ENCODE measurements at places on chromosomes 16 and 17. TPM values are rescaled to one million over a fixed set of nuclear protein-coding genes. Genes with fewer than 3 reads are reported as not detected.

GRCh38 chr17:27853091-27853490 is 40.1 kb downstream of the LYRM9 start:
- no peak for DNase-seq

GRCh38 chr16:28531777-28532744 is 6.7 kb downstream of the NUPR1 start:
- DNase-seq, result no peak

- DNase-seq, result no peak
These were observed 764 bp upstream of the SMURF2 start for GRCh38 chr17:64662774-64663367.

The OTOA gene
- not detected for total RNA-seq

- no peak for DNase-seq
These were observed 9.7 kb downstream of the CFAP20 start for GRCh38 chr16:58119509-58119845.

GRCh38 chr17:48294020-48294805 is 135.8 kb downstream of the SKAP1 start:
- DNase-seq, result no peak

DNA sequence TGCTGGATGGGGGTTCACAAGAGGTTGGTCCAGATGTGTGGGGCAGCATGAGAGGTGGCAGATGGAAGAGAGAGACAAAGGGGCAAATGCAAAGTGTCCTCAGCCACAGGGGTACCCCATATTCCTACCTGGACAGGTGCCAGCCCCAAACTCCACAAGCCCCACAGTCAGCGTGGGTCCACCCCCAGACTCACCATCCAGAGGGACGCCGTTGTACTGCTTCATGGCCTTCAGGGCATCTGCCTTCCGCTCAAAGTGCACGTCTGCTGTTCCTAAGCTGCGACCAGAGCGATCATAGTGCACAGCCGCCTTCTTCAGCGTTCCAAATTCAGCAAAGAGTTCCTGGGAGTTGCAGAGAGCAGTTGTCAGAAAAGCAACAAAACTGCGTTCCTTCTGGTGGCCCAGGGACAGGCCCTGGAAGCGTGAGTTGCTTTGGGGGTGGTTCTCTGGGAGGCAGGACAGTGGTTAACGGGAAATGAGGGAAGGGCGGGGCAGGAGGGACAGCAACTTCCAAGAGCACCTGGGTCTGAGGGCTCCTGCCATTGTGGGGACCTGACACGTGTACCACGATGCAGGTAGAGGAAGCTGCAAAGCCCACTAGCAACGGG is 2.3 kb downstream of the ALYREF start:
- DNase-seq, result no peak

DNA sequence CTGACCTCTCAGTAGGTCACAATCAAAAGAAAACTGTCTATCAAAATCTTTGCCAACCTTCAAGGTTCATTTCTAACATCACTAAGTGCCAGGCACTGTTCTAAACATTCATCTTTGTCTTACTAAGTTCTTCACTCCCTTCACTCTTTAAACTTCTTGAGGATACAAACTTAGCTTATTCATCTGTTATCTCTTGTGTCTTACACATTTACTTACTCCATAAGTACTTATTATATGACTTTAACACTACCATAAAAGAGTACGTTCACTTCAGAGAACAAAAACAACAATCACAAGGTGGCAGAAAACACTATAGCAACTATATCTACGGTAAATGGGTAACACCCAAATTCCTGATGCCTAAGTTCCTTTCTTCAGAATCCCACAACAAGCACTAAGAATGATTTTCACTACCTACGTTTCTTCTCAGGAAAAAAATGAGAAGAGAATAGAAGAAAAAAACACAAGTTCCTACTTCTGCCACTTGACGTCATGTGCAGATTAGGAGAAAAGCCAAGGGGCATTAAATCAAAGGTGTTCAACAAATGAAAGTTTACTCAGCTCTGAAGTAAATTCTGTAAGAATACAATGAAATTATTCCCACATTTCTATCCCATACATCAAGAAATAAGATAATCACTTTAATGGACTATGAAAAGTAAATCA is 29.2 kb downstream of the KANSL1 start:
- DNase-seq, result no peak

DNA sequence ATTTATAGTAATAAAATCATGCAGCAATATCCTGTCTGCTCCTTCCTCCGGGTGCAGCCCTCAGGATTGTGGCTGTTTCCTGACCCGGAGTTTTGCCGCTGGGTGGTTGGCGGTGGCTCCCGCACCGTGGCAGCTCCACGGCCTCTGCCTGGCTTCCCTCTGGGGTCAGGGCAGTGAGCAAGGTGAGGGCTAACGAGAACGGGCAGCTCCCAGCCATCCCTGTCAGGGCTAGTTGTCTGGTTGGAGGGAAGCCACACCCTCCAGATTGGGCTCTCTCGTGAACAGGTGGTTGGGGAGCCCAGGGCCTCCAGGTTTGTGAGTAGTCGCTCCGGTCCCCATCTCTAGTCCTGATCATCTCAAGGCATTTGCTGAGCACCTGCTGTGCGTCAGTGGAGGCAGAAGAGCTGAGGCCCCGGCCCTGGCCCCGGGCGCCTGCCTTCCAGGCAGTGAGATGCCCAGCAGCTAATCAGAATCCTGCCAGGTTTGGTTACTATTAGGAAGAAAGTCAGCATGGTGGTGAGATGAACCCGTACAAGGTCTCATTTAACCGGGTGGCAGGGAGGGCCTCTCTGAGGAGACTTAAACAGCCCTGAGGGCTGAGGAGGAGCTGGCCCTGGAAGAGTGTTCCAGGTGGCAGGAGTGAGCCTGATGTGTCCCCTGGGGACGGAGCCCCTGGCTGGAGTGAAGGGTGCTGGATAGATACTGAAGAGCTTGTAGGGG is 2.3 kb upstream of the NUDT16L1 start:
- no peak for DNase-seq

GRCh38 chr17:38508954-38509771 is 80.9 kb downstream of the ARHGAP23 start:
- DNase-seq, result peak; percentile 47

DNA sequence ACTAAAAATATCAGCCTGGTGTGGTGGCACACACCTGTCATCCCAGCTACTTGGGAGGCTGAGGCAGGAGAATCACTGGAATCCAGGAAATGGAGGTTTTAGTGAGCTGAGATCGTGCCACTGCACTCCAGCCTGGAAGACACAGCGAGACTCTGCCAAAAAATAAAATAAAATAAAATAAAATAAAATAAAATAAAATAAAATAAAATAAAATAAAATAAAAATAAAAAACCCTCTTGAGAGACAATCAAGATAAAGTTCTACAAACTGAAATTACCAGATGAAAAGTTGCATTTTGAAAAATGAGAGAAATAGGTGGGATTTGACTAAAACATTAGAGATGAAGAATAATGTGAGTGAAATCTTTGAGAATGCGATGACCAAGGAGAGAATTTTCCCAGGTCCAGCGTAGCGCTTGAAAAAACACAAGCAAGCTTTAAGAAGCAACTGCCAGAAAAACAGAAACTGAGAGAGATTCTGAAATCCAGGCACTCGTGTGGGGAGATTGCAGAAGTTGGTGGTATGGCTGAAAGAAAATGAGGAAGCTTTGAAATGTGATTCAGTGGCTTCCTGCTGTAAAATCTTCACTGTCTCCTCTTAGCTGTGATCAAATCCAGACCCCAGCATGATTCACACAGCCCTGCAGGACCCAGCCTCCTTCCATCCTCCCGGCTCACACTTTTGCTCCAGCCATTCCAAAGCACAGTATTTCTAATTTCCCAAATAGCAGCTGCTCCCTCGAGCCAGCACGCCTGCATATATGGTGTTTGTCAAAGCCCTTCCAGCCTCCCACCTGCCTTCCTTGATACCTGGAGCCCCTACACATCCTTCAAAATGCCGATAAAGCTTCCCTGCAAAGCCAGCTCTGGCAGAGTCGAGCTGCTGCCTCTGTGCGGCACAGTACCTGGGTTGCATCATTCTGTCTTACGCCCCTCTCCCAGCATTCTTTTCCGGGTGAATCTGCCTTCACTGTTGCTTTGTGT is 8.2 kb upstream of the CD300E start:
- peak; percentile 28 for DNase-seq

DNA sequence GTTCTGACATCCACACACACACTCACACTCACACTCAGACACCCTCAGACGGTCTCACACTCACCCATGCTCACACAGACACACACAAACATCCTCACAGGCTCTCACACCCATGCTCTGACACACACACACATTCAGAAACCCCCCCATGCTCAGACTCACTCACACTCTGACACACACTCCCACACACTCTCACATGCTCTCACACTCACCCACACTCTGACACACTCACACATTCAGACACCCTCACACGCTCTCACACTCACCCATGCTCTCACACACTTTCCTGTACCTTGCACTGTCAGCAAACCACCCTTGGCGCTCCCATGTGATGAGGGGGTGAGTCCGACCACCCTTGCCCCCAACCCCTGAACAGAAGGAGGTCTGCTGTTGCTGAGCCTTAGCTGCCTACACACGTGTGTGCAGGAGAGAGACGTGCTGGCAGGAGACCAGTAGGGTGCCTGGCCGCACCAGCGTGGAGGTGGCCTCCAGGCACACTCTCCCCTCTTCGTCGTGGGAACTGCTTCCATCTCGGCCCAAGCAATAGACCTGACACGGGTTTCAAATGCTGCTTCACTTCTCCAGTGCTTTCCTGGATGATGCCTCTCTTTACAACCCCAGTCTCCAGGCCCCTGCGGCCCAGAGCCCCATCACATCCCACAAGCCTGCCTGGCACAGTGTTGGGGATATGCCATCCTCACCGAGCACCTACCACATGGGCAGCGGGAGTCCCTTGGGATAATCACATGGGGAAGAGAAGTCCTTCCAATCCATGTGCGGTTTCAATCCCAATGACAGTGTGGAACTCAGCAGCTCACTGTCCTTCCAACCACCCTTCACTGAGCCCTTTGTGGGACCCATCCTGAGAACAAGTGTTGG is 267.8 kb upstream of the FOXF1 start:
- no peak for DNase-seq

The KRTAP9-1 gene
- not detected for total RNA-seq

GRCh38 chr16:82605863-82606620 is 20.7 kb upstream of the CDH13 start:
- DNase-seq, result no peak

The CIBAR2 gene
- total RNA-seq, result not detected

GRCh38 chr16:57186872-57187854 is 1.0 kb downstream of the RSPRY1 start:
- peak; percentile 25 for DNase-seq

- DNase-seq, result peak; percentile 91
These were observed 170.7 kb downstream of the CYB561 start for GRCh38 chr17:63275318-63275970.

The CLEC3A gene
- total RNA-seq, result not detected

- DNase-seq, result no peak
These were observed 8.3 kb downstream of the CARD14 start for GRCh38 chr17:80177986-80178595.

The CYB561 gene
- 21.1 TPM for total RNA-seq

- no peak for DNase-seq
These were observed at the start of gene KRTAP4-2 for GRCh38 chr17:41177727-41178271. TSS of gene KRTAP4-2 (minus strand) at chr17:41178221. CDS start at chr17:41178164, 57 bp downstream.

DNA sequence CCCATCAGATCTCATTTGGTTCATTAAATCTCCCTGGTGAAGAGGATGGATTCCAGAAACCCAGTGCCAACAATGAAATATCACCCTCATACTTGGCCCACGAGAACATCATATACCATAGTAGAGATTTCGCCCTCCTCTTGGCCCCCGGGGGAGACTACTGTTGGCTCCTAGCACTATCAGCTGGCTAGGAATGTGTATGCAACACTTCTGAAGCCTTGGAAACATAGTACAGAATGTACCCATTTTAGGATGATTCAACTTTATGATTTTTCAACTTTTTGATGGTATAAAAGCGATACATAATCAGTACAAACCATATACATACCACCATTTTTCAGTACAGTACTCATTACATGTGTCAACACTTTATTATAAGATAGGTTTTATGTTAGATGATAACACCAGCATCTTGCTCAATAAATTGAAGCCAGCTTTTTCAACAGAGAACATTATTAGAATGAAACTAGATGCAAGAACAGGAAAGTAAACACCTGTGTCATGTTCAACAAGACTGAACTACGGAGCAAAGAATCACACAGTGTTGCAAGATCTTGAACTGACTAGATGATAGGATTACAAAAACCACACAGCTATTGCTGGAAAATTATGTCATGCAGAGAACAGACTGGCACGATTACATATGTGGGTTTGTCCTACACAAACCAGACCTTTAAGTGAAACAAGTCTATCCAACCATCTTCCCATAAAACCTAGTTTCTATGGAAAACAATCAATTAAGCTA is 17.2 kb downstream of the RSL1D1 start:
- DNase-seq, result peak; percentile 20

- no peak for DNase-seq
These were observed 43.4 kb downstream of the TAOK1 start for GRCh38 chr17:29433541-29433940.

GRCh38 chr16:27625050-27625697 is 75.2 kb downstream of the KATNIP start:
- no peak for DNase-seq

- no peak for DNase-seq
These were observed 11.0 kb upstream of the RBFOX1 start for GRCh38 chr16:7321661-7322060.

The DDX42 gene
- total RNA-seq, result 48.5 TPM
